ENCODE measurements at places on chromosomes 11 and 22.

DNA sequence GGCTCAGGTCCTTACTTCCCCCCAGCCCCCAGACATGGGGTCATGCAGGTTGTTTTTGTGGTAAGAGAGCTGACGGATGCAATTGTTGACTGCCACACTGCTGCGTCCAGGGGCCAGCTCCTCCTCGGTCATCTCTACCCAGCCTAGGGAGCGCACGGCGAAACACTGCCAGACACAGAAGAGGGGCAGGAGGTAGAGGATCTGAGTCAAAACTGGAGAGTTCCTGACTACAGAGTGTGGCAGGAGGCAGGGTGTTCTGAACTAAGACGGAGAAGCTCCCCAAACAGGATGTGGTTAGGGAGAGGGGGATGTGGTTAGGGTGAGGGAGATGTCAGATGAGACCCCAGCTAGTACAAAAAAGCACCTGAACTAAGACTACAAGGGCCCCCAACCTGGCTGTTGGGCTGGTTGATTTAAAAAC is 12.3 kb downstream of the SMPD1 start:
- peaks cover 9% of the 10 kb centered on the region for H3K4me1 ChIP-seq
- H3K4me3 ChIP-seq = no peak overlapping the region
- DNase-seq = no peak

- H3K4me1 ChIP-seq = no peaks in the 10 kb centered on the region
- H3K36me3 ChIP-seq = no peaks in the 10 kb centered on the region
- no peak for DNase-seq
- no peak overlapping the region for H3K27ac ChIP-seq
- no peak overlapping the region for H3K4me3 ChIP-seq
- H3K27me3 ChIP-seq = no peaks in the 10 kb centered on the region
Observed at GRCh38 chr11:109644152-109644551, 222.2 kb downstream of the C11orf87 start.

DNA sequence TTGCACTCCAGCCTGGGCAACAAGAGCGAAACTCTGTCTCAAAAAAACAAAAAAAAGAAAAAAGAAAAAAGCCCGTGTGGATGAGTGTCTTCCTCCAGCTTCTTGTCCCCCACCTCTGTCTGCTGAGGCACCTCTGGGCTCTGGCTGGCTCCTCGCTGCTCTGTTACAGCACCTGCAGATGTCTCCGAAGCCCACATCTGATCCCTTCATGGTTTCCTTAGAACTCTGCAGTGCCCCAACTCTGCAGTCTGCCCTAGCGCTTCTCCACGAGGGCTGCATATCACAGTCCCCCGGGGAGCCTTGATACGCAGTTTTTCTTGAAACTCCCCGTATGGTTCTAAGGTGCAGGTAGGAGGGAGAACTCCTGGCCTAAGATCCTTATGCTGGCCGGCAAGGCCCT is 15.9 kb downstream of the KCTD17 start:
- H3K4me3 ChIP-seq = no peak overlapping the region
- DNase-seq = no peak
- no peaks in the 10 kb centered on the region for H3K36me3 ChIP-seq

GRCh38 chr11:121574801-121575200 is 122.0 kb upstream of the SORL1-AS1 start:
- no peak overlapping the region for H3K4me3 ChIP-seq
- no peaks in the 10 kb centered on the region for H3K4me1 ChIP-seq
- no peaks in the 10 kb centered on the region for H3K27me3 ChIP-seq
- no peak overlapping the region for H3K27ac ChIP-seq
- DNase-seq = no peak

DNA sequence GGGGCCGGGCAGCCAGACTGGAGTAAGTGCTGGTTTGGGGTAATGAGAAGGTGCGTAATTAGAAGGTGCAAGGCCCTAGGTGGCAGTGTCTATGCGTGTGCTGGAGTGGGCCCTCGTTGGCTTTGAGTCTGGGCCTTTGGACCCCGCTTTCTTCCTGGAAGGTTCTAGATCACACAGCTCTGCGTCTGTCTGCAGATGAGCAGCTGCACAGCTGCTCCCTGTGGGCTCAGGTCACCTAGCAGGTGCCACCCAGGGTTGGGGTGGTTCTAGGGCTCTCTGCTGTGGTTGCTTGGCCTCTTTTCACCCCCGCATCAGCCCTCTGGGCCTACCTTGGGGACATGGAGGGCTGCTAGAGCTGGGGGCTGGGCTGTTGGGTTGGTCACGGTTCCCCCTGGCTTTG is 10.3 kb downstream of the RELT start:
- peak overlapping the region; percentile 28 for H3K4me3 ChIP-seq
- H3K27ac ChIP-seq = peak overlapping the region; percentile 12
- peaks cover 49% of the 10 kb centered on the region for H3K4me1 ChIP-seq

DNA sequence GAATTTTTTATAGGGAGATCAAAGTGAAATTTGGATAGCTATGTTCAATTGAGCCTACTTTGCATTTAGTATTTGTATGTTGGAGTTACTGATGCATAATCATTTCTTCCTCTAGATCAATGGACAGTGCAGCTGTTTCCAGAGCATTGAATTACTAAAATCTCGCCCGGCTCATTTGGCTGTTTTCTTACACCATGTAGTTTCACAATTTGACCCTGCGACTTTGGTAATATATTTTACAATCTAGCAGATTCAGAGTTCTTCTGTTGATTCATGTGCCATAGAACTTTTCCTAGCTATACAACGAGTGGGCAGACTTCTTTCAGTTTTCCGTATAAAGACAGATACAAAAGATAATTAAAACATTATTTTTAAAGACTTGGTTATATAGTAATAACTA is 70.0 kb upstream of the GRIK4 start:
- no peak overlapping the region for H3K27ac ChIP-seq
- DNase-seq = no peak
- no peak overlapping the region for H3K4me3 ChIP-seq
- H3K4me1 ChIP-seq = no peaks in the 10 kb centered on the region
- H3K36me3 ChIP-seq = peaks cover 25% of the 10 kb centered on the region

DNA sequence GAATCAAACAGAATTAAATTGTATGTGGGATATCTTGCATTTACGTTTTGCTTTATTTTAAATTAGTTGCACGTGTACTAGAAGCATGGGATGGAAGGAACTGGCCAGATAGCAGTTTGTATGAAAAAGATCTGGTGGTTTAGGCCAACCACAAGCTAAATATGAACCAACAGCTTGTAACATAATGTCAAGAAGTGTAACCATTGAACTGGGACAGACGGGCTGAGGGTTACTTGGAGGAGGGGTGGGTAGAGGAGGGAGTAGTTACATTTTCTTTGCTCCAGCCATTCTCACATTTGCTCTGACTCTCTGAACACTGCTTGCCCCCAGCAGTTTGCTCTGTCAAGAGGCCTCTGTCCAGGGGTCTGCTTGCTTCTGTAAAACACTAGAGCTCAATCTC is 31.7 kb upstream of the CXCR5 start:
- H3K27me3 ChIP-seq = no peaks in the 10 kb centered on the region
- H3K36me3 ChIP-seq = no peaks in the 10 kb centered on the region
- no peaks in the 10 kb centered on the region for H3K4me1 ChIP-seq
- no peak overlapping the region for H3K27ac ChIP-seq

DNA sequence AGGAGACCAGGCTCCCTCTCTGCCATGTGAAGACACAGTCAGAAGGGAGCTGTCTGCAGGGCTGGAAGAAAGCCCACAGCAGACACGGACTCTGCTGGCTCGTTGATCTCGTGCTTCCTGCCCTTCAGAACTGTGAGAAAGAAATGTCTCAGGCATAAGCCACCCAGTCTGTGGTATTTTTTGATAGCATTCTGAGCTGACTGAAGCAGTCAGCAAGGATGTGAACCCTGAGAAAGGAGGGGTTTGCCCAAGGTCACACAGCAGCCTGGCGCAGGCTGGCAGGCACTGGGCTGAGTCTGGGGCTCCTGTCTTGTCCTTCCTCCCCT is 255.1 kb upstream of the B3GAT1 start:
- H3K4me1 ChIP-seq = no peaks in the 10 kb centered on the region
- H3K36me3 ChIP-seq = no peaks in the 10 kb centered on the region
- H3K27me3 ChIP-seq = no peaks in the 10 kb centered on the region
- H3K4me3 ChIP-seq = no peak overlapping the region

GRCh38 chr11:87712802-87713202 is 462.4 kb downstream of the RAB38 start:
- no peaks in the 10 kb centered on the region for H3K27me3 ChIP-seq
- H3K36me3 ChIP-seq = no peaks in the 10 kb centered on the region
- H3K4me1 ChIP-seq = no peaks in the 10 kb centered on the region
- no peak overlapping the region for H3K27ac ChIP-seq

GRCh38 chr22:46436595-46437175 is 100.7 kb downstream of the CELSR1 start:
- no peak overlapping the region for H3K4me3 ChIP-seq
- no peak for DNase-seq
- no peaks in the 10 kb centered on the region for H3K27me3 ChIP-seq
- H3K4me1 ChIP-seq = no peaks in the 10 kb centered on the region

DNA sequence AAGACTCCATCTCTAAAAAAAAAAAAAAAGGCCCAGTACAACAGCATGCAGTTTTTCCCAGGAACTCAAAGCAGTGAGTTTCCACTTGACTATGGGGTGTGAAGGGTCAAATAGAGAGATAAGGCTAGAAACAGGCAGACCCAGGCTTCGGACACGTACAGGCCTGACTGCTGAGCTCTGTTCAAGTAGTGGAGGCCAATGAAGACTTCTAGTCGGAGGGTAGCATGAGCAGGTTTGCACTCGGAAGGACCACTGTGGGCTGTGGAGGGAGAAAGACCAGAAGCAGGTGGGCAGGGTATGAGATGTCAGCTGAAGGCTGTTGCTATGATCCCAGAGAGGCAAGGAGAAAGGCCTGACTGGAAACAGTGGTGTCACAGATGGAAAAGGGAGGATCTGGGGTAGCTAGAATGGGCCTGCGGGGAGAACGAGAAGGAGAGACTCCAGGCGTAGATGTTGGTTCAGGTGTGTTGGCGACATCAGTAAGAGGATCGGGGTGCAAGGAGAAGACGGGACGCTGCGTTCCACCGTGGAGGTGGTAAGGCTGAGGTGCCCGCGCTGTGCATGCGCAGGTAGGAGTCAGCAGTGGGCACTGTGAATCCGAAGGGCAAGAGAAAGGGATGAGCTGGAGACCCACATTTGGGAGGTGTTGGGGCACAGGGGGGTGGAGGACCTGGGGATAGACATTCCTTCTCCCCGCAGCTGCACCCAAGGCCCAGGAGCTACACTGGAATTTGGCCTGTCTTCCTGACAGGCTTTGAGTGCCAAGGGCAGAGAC is 49.4 kb upstream of the RAB1B start:
- H3K27me3 ChIP-seq = no peaks in the 10 kb centered on the region
- no peaks in the 10 kb centered on the region for H3K36me3 ChIP-seq
- H3K27ac ChIP-seq = no peak overlapping the region
- DNase-seq = no peak
- H3K4me3 ChIP-seq = no peak overlapping the region

DNA sequence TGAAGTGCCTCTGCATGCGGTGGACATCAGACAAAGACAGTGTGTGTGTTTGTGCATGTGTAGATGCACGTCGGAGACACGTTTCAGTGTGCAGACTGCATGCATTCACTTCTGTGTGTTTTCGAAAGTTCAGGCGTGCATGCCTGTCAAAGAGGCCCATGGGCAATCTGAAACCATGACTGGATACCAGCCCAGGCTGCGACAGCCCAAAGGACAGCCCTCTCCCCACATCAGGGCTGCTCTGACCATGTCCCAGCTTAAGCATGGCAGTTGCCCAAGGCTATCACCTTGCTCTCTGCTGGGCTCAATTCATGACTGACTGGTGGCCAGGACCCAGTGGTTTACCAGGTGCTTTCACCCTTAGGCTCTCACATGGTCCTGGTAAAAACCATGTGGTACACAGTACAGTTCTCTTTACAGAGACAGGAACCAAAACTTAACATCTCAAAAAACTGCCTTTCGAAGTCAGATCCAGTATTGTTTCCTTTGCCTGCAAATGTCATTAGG is 423.7 kb upstream of the CADM1 start:
- H3K4me1 ChIP-seq = peaks cover 19% of the 10 kb centered on the region
- H3K27me3 ChIP-seq = no peaks in the 10 kb centered on the region
- H3K36me3 ChIP-seq = no peaks in the 10 kb centered on the region
- no peak for DNase-seq
- H3K4me3 ChIP-seq = no peak overlapping the region

GRCh38 chr11:106708348-106708747 is 309.9 kb downstream of the GUCY1A2 start:
- H3K4me3 ChIP-seq = no peak overlapping the region
- no peaks in the 10 kb centered on the region for H3K27me3 ChIP-seq
- DNase-seq = no peak
- H3K4me1 ChIP-seq = no peaks in the 10 kb centered on the region

GRCh38 chr11:102495161-102496042 is 35.1 kb downstream of the MMP7 start:
- no peak overlapping the region for H3K27ac ChIP-seq
- H3K27me3 ChIP-seq = peaks cover 8% of the 10 kb centered on the region
- H3K4me1 ChIP-seq = no peaks in the 10 kb centered on the region
- no peaks in the 10 kb centered on the region for H3K36me3 ChIP-seq
- no peak overlapping the region for H3K4me3 ChIP-seq

- H3K36me3 ChIP-seq = no peaks in the 10 kb centered on the region
- H3K27ac ChIP-seq = no peak overlapping the region
- H3K27me3 ChIP-seq = no peaks in the 10 kb centered on the region
- H3K4me3 ChIP-seq = no peak overlapping the region
- H3K4me1 ChIP-seq = no peaks in the 10 kb centered on the region
Observed at GRCh38 chr11:26909515-26909914, 84.4 kb upstream of the FIBIN start.

DNA sequence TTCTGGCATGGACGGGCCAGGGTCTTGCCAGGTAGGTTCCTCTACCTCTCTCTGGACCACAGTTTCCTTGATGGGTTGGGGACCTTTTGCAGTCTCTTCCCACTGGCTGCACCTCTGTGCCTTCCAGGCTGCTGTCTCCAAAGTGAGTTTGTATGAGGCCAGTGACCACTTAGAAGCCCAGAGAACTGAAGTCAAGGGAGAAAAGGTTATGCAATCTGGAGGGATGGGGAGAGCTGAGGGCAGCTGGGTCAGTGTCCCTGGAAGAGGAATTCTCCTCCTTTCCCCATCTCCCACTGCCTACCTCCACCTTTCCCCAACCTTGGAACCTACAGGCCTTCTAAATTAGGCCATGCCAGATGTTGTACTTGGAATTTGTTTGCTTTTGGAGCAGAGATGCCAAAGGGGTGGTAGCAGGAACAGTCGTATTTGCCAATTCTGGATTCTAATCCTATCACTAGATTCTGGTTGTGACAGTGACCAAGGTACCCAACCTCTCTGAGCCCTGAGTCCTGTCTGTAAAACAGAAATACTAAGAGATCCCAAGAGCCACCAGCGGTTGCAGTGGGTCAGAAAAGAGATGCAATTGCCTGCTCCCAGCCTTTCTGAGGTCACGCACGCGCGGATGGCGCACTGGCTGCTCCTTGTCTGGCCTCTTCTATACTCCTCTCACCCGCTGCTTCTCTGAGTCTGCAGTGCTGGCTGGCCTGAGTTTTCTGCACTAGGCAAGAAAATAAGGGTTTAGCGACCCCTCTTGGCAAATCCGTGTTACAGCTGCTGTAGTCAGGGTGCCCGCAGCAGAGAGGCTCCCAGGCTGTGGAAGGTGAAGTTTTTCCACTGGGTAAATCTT is 10.7 kb upstream of the ACCSL start:
- H3K27me3 ChIP-seq = no peaks in the 10 kb centered on the region
- H3K27ac ChIP-seq = no peak overlapping the region
- peak; percentile 89 for DNase-seq
